ENCODE measurements at places on chromosomes 2 and 18.

GRCh38 chr18:61992285-61992684 is 99.5 kb upstream of the RNF152 start:
- peak; percentile 38 for DNase-seq

DNA sequence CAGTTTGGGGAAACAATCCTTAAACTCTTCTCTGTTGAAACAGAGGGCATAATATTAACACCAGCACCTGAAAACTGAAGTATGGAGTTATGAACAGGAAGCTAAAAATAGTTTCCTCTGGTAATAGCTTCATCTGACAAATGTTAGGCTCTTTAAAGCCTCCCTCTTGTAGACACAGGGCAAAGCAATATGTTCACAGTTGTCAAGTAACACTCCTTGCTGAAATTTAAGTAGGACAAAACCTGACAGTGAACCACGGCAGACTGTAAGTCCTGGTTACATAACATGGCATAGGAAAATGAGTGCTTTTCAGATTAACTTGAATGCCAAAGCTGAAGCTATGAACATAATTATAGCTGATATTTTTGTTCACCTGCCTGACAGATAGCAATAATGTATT is 172.9 kb downstream of the CMPK2 start:
- no peak for DNase-seq

DNA sequence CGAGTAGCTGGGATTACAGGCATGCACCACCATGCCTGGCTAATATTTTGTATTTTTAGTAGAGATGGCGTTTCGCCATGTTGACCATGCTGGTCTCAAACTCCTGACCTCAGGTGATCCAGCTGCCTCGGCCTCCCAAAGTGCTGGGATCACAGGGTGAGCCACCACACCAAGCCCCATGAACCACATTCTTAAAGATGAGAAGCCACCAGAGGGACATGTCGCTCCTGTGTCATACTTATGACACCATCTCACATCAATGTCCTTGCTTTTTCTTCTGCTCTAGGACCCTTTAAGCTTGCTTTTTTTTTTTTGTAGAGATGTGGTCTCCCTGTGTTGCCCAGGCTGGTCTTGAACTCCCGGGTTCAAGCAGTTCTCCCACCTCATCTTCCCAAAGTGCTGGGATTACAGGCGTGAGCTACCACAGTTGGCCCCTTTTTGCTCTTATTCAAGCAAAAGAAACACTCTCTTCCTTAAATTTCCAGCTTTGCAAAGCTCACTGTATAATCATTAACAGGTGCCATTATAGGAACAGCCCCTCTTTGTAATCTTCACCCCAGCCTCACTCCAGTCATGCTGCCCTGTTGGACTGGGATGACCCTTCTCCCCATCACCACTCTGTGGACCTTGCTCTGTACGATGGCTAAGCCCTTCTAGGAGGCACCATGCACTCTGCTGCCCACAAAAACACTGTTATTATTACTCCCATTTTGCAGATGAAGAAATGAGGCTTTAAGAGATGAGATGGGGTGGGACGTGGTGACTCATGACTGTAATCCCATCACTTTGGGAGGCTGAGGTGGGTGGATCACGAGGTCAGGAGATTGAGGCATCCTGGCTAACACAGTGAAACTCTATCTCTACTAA is 10.8 kb upstream of the KCNG3 start:
- DNase-seq, result no peak

- peak; percentile 95 for DNase-seq
Measured at GRCh38 chr2:240434728-240435456, 571 bp upstream of the GPC1 start.

DNA sequence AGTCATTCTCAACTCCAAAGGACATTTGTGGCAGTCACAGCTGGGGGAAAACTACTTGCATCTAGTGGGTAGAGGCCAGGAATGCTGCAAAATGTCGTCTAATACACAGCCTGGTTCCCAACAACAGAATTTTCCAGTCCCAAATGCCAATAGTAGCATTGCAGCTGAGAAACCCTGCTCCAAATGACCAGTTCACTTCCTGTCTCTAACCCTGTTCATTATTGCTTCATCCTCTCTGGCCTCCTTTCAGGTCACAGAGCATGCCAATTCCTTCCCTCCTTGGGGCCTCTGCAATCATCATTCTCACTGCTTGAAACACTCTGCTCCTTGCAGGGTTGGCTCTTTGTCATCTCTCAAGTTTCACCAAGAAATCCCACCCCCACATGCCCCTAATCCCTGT is 139.1 kb downstream of the IRS1 start:
- no peak for DNase-seq

- DNase-seq, result no peak
Measured at GRCh38 chr2:95004711-95005110, 20.8 kb upstream of the MAL start.

- DNase-seq, result no peak
Measured at GRCh38 chr2:127172306-127172705, 47.8 kb downstream of the CYP27C1 start.

DNA sequence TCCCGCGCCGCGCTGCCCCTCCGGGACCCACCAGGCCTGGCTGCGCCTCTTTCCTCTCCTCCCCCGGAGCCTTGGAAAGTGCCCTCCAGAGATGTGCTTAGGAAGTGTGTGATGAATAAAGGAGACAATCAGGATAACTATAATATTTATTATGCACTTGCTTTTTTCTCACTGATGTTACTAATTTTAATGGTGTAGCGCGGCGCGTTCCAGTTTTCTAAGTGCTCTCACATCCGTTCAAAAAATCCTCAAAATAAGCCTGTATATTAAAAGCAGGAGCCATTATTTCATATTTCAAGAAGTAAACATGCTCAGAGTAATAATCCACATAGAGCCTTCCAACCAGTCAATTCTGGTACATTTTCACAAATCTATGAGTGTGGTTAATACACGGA is 941 bp upstream of the MPPE1 start:
- peak; percentile 35 for DNase-seq

GRCh38 chr2:149716687-149717086 is 129.1 kb upstream of the MMADHC start:
- DNase-seq, result no peak

- DNase-seq, result peak; percentile 92
Measured at GRCh38 chr2:85772019-85772745, 18.4 kb downstream of the ATOH8 start.

- DNase-seq, result no peak
Measured at GRCh38 chr18:28801876-28802275, 624.9 kb upstream of the CDH2 start.

- DNase-seq, result no peak
Measured at GRCh38 chr18:43022874-43023273, 92.6 kb downstream of the RIT2 start.
